ENCODE measurements at places on chromosomes 7 and 10.

DNA sequence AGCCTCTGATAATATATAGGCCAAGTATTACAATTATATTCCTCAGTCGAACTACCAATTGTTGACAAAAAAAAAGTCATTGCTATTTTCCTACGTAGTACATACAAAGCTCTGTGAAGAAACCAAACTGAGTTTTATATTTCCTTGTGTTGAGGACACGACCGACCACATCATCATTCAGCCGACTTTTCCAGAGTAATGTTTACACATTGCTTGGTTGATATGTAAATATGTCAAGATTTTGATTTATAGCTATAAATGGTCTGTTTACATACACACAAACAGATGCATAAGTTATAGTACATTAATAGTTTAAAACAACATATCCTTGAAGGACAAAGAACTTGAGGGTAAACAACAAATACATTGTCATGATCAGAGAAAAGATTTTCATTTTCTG lies 121.5 kb downstream of the CRPPA start:
- DNase-seq, result no peak

GRCh38 chr10:113175176-113175575 lies 225.1 kb downstream of the TCF7L2 start:
- no peak for DNase-seq

GRCh38 chr7:78691584-78691983 lies 761.9 kb downstream of the MAGI2 start:
- no peak for DNase-seq

DNA sequence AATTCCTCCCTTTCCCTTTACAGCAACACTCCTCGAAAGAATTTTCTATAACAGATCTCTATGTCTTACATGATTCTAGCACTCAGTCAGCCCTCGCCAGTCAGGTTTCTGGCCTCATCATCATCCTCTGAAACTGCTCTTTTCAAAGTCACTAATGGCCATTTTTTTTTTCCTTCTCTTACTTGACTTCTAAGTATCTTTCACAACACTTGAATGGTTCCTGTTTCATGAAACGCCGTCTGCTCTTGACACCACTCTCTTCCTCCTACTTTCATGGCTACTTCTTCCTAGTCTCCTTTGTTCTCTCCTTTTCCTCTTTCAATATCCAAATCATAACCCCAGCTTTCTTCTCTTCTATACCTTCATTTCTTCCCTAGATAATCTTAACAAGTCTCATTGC lies 100.5 kb upstream of the NRP1 start:
- DNase-seq, result no peak

- DNase-seq, result no peak
These were observed 96.3 kb downstream of the OAT start for GRCh38 chr10:124322191-124322980.

DNA sequence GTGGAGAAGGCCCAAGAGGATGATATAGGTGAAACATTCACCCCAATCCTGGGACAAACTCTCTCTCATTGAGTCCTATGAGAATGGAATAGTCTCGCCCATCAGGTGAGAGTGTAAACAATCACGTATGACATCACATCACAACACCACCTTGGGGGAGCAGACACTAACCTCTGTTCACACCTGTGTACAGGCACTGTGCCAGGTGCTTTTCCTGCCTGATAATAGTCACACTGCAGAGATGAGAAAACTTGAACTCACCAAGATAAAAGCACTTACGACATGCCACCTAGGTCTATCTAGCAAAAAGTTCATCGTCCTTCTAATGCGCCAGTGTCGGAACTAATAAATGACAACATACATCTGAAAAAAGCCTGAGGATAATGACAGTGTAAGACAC lies 187.8 kb downstream of the FAM107B start:
- DNase-seq, result no peak

DNA sequence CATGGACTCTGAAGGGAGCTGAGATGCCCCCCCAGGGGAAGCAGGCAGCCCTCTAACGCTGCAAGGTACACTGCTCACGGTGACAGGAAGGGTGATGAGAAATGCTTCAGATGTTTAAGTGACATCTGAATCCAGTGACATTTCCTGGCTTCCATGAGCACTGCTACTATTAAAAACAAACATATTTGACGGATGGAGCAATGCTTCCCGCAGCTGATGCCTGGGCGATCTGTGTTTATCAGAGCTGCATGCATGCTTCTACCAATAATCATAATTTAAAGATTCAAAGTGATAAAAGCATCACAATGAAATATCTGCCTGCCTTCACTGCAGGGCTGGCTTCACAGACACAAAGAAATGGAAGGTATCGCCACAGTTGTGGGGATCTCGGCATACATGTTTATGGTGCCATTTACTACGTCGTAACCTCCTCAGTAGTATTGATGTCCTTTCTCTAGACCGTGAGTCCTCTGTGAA lies 66.1 kb upstream of the AOAH start:
- no peak for DNase-seq

DNA sequence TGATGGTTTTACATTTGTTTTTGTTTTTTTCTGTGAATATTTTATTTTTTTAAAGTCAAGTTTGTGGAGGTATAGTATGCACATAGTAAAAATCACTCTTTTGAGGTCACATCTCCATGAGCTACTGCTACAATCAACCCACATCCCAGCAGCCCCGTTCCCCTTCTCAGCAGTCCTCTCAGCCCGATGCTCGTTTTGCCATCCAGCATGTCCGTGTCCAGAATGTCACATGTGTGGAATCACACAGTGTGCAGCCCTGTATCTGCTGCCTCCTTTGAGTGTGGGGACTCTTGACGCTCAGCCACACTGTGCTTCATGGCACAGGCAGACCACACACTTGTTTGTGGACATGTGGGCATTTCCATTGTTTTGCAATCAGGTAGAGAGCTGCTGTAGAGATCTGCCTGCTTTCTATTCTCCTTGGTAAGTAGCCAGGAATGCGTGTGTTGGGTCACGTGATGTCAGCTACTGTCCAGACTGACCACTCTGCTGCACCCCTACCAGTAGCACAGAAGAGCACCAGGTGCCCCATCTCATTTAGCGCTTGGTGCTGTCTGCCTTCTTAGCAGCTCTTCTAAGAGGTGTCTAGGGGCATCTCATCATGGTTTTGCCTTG lies 71.6 kb upstream of the CAMK2B start:
- no peak for DNase-seq

- DNase-seq, result no peak
These were observed 678.3 kb upstream of the LRRN3 start for GRCh38 chr7:110412614-110413013.

All from uterus (tissue), 4 donors.